ENCODE measurements at places on chromosomes 2 and 18. TPM values are rescaled to one million over a fixed set of nuclear protein-coding genes. Genes with fewer than 3 reads are reported as not detected.

Gene AQP12A
- not detected for total RNA-seq

GRCh38 chr18:79955302-79956075 is 4.0 kb upstream of the SLC66A2 start:
- no peak for DNase-seq

DNA sequence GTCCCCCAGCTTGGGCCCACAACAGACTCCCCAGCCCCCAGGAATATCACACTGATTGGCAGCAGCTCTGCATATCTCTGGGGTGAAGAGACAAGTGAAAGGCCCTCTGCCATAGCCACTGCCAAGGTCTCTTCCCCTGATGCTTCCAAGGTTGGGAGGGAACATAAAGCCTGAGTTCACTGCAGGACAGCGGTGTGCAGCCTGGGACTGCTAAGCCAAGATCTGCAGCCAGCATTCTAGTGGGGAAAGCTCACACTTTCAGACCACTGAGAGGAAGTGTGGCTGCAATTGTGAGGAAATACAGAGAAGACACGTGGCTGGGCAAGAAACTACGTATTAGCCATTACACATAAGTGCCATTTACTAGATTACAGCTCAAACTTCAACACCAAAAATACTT is 100.7 kb downstream of the MAIP1 start:
- no peak for DNase-seq

- no peak for DNase-seq
These were observed 259.0 kb upstream of the HNMT start for GRCh38 chr2:137705296-137705695.

GRCh38 chr2:70790136-70790828 is at the start of gene FIGLA:
FIGLA (minus strand) TSS chr2:70790643; CDS start chr2:70790638, 5 bp downstream.
- no peak for DNase-seq

Gene ATP5MC3
- total RNA-seq: 142 TPM

- DNase-seq: no peak
These were observed 101.7 kb upstream of the FZD7 start for GRCh38 chr2:201931951-201932350.

DNA sequence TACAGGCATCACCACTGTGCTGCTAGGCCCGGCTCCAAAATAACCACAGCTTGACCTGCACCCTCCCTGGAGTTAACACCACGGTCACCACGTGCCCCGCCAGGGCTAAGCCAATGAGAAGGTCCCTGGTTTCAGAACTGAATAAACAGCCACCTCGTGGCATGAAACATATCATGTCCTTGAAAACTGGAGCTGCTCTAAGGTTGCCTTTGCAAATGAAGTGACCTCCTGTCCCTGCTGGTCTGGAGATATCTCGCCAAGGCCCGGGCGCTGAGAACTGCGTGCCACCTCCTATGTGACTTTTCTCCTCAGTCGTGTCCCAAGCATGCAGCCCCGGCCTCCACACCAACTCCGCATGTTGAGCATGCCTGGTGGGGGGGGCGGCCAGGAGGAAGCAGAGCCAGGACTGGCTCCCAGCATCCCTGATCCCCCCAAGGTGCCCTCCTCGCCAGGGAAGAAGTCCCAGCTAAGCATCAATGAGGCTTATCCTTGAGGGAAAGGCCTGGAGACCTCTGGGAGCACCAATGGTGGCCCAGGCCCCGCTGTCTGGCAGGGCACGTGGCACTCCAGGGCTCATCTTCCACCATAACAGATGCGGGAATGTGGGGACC is 16.3 kb upstream of the KCNG2 start:
- DNase-seq: no peak

GRCh38 chr2:4556135-4556896 is 852.9 kb downstream of the DCDC2C start:
- DNase-seq: no peak

DNA sequence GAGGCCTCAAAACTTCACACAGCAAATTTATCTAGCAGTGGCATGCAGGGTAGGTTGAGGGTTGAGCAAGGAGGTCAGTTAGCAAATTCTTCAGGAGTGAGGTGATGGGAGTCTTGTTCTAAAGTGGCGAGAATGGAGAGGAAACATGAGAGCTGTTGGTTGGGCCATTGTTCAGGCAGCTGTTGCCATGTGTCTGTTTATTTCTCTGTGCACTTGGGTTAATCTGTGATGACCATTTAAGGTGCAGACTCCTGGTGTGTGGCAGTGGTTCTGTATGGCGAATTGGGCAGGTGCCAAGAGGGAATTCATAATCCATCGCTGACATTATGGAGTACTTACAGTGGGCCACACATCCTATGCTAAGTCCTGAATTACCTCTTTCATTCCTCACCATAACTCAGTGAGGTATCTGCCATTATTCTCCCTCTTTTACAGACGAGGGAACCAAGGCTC is 30.4 kb downstream of the TMEM178A start:
- DNase-seq: peak; percentile 36

DNA sequence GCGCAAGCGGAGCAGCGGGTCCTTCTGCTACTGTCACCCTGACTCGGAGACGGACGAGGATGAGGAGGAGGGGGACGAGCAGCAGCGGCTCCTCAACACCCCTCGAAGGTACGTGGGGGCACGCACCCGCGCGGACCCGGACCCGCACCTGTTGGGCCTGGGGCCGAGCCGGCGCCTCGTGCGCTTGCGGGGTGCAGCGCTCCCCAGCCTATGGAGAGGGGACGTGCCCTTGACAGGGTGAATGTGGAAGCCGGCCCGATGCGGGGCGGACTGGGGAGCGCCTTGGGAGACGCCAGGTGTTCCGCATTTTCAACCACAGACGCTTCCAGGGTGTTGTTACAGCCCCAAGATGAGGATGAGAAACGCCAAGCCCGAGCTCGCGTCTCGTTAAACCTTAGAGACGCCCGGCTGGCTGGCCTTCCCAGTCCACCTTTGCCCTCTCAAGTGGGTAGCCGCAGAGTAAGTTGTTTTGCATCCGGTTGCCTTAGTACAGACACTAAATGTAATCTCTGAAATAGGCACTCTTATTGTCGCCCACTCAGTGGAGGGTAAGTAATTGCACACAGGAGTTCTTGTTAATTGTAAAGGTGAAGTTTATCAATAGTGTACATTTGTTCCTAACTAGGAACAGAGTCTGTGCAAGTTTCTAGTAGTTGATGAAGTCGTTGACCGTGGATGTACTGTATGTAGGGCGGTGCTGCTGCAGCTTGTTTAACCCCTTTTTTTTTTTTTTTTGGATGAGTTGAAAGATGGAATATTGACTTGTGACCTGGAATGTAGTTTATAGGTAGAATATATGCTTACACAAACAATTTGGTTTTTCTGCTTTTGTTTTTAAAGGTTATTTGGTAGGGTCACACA is 815 bp downstream of the GMCL1 start:
- no peak for DNase-seq

Gene GCG
- total RNA-seq: not detected

Gene ACKR3
- total RNA-seq: 57.0 TPM

Gene SLC9A4
- total RNA-seq: not detected

DNA sequence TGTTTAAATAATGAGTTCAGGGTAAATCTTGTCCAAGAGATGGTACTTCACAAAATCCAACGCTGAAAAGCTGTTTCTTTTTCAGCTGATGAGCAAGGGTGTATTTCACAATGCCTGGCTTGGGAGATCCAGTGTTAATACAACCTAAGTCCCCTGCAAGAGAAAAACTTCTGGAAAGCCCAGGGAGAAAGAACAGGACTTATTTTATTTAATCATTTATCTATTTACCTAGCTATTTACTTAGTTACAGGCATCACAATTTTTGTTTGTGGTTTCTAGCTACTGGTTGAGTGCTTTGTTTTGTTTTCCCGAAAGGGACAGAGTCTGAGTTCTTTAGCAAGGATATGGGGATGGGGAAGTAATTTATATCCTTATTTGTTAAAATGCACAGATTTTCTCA is 598.2 kb upstream of the SYT4 start:
- DNase-seq: no peak

DNA sequence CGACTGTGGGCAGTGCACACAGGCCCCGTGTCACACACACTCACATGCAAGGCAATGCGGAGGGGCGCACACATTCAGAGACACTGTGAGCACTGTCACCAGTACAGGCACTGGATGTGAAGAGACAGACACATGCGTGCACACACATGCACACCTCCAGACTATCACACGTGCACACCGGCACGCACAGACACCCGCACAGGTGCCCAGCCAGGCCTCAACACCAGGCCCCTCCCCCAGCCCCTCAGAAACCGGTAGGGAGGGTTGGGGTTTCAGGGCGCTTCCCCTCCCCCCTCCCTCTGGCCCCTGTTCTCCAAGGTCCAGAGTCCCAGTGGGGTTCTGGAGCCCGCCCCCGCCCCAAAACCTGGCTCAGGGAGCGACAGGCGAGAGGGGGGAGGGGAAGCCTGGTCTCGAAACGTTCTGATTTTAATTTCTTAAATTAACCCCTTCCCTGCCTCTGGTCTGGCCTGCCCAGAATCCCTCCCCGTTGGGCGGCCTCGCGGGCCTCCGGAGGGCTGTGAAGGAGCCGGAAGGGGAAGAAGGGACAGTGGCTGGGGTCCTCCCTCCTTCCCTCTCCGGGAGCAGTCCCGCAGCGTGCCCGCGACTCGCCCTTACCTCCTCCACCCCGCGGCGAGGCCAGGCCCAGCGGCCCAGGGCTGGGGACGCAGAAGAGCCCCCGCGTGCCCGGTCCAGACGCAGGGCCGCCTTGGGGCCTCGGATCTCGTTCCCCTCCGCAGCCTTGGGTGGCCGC is 558 bp downstream of the FBXO41 start:
- DNase-seq: no peak

DNA sequence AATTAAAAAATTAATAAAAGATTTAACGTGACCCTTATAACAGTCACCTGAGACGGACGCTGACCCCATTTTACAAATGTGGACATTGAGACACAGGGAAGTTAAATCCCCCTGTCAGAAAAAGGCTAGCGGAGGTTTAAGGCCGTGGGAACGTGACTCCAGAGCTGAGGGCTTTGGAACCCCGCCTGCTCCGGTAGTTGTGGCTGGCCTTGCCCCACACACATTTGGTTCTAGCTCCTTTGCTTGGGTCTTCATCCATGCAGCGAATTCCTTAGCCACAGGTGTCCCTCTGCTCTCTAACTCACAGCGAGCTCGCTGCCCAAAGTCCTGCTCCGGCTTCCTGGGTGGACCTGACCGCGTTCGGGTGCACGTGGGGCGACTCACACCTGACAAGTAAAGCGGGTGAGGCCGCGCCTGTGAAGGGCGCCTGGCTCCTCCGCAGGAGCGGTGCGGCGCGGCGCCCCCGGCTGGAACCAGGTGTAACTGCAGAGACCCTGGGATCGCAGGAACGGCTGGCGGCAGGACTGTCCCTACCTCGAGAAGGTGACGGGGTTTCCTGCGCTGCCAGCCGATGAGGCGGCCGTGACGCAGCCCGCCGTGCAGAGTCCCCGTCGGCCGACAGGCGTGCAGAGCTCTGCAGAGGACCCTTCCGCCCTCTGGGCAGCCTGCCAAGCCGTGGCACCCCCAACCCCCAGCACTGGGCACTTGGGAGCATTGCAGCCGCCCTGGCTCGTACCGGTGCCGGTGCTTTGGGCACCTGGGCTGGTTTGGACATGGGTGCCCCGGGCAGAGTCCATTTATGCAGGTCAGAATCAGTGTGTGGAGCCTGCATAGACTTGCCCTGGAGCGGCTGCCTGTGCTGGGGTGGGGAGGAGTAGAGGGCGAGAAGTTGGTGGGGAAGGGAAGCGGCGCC is 2.4 kb upstream of the PROC start:
- DNase-seq: no peak

GRCh38 chr2:140122001-140122400 is 1341.8 kb upstream of the NXPH2 start:
- DNase-seq: no peak

Gene VAMP8
- total RNA-seq: 14.6 TPM

Gene CAPN14
- 0.07 TPM for total RNA-seq

Gene LOXHD1
- total RNA-seq: not detected

DNA sequence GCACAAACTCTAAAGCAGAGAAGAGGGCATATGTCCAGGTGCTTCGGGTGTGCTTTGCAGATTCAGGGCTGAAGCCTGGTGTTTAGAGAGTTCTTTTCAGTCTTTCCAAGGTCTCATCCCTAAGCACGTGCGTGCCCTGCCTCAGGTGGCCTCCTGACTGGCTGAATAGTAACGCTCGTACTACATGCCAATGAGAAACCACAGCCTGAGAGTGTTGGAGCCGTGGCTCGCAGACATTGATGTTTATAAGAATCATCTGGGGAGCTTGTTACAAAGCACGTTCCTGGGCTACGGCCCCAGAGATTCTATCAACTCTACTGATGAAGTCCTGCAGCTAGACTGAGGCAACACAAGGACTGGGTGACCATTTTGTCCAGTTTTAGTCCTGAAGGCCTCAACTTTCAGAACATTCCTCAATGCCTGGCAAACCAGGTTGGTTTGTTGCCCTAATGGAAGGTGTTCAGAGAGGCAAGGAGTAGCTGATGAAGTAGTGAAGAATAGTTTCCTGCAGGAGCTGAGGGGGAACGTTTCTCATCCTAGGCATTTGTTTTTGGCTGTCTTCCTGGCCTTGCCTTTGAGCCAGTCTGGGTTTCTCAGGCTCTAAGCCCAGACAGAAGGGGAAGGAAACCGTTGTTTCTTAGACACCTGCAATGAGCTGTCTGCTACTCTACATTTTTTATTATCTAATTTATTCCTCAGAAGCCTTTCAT is 31.5 kb upstream of the HAAO start:
- DNase-seq: no peak

Gene SLC11A1
- total RNA-seq: not detected

Gene FBXO36
- 2.0 TPM for total RNA-seq

Gene LRATD1
- 0.04 TPM for total RNA-seq

Gene PAX3
- not detected for total RNA-seq

Gene CGREF1
- 1.7 TPM for total RNA-seq

Gene MAL
- total RNA-seq: not detected

Gene FEV
- not detected for total RNA-seq

Gene ATP8B1
- total RNA-seq: 108 TPM

GRCh38 chr18:47184419-47185050 is 8.4 kb upstream of the IER3IP1 start:
- DNase-seq: peak; percentile 30

GRCh38 chr2:165064743-165065142 is 109.4 kb upstream of the SLC38A11 start:
- no peak for DNase-seq

Gene QPCT
- total RNA-seq: 18.9 TPM

Gene ETAA1
- total RNA-seq: 13.7 TPM

DNA sequence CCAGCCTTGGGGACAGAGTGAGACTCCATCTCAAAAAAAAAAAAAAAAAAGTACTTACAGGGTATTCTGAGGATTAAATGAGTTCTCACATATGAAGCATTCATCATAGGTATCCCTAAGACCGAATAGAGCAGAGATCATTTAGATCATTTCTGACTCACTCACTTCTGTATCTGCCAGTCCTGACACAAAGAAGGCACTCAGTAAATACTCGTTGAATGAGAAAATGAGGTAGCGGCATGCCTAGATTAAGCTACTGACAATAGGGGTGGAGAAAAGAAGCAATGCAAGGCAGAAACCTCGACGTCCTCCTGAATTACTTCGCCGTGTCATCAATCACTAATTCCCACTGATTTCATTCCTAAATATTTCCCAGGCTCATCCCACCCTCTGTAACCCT is 103.8 kb downstream of the GREB1L start:
- no peak for DNase-seq

- DNase-seq: peak; percentile 83
These were observed 14.6 kb downstream of the TMSB10 start for GRCh38 chr2:84919885-84920580.

Gene GREB1L
- 0.20 TPM for total RNA-seq

GRCh38 chr2:24016853-24017703 is 7.2 kb downstream of the MFSD2B start:
- DNase-seq: no peak

All from pulmonary artery endothelial cell (primary cell).